CD4-positive, alpha-beta T cell treated with Interferon gamma for 1 hour (primary cell): ENCODE measurements at places on chromosomes 11 and 22.

- DNase-seq: no peak
Observed at GRCh38 chr11:103968685-103969084, 67.8 kb upstream of the DDI1 start.

- no peak for DNase-seq
Observed at GRCh38 chr11:12723421-12724300, 49.4 kb downstream of the TEAD1 start.

- no peak for DNase-seq
Observed at GRCh38 chr11:64254326-64254725, 3.0 kb downstream of the PLCB3 start.

DNA sequence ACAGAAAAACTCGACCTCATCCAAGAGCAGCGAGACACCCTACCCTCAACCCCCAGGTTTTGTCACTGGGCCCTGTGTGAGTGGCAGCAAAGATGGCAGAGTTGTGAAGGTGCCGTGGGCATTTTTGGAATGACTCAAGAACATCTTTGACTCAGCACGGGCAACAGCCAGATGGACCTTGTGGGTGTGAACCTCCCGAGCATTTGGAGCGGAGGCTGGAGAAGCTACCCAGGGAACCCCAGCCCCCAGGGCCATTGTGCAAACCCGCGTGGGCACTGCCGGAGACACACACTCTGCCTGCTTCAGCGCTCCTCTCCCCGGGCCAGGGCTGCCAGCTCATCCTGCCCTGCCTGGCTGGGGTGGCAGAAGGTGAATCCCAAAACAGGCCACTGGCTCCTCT lies 66.1 kb downstream of the PANX1 start:
- DNase-seq: no peak

- DNase-seq: no peak
Observed at GRCh38 chr11:127194521-127194920, 194.0 kb upstream of the KIRREL3 start.
